ENCODE measurements at places on chromosomes 5 and 9. TPM values are rescaled to one million over a fixed set of nuclear protein-coding genes. Genes with fewer than 3 reads are reported as not detected.

GRCh38 chr5:116423141-116423540 lies 151.5 kb downstream of the SEMA6A start:
- no peak for DNase-seq

- DNase-seq = no peak
These were observed 313.3 kb downstream of the EBF1 start for GRCh38 chr5:158786390-158786789.

- no peak for DNase-seq
These were observed 1087.7 kb downstream of the CDH9 start for GRCh38 chr5:25950681-25951080.

Gene NR2F1-AS1
- 11.8 TPM for total RNA-seq

Gene SLC45A2
- 0.09 TPM for total RNA-seq
